ENCODE measurements at places on chromosomes 6 and 20.

DNA sequence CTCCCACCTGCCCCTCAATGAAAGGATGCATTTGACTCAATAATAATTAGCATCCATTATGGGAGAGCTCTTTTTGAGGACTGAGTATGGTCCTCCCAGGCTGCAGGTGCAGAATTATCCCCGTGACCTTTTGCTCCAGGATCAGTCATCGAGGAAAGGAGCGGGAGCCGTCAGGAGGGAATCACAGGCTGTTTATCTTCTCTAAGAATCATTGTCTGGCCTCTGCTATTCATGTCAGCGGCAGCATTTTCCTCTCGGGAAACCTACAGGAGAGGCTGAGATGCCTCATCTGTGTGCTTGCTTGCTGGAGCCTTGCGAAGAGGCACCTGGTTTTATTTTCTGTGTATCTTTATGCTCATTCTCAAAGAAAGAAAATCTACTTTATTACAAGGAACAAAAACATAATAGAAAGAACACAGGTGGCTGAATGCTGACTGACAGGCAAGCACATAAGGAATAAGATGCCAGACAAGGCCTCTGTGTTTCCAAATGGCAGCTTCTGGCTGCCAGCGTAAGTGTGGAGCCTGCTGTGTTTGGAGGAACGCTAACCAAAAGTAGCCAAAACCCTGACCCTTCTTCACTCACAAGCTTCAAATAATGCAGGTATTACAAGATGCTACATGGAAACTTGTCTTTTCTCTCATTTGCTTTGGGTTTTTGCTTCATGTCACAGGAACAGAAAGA is 539.1 kb upstream of the MARCKS start:
- DNase-seq, result no peak

DNA sequence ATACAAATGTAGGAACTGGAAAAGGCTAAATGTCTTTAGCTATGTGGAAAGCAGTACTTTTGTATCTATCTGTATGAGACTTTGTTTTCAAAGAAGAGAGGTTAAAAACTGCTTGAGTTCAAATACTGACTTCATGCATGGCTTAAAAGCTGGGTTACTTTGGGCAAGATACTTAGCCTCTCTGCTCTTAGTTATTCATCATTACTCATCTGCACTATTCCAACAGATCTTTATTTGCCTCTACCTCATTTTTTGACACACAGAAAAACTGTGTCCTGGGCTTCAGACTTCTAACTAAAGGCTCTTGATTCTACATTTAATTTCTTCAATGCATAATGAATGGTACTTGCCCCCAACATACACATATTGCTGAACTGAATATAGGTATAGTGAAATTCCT is 114.8 kb downstream of the DST start:
- no peak for DNase-seq

DNA sequence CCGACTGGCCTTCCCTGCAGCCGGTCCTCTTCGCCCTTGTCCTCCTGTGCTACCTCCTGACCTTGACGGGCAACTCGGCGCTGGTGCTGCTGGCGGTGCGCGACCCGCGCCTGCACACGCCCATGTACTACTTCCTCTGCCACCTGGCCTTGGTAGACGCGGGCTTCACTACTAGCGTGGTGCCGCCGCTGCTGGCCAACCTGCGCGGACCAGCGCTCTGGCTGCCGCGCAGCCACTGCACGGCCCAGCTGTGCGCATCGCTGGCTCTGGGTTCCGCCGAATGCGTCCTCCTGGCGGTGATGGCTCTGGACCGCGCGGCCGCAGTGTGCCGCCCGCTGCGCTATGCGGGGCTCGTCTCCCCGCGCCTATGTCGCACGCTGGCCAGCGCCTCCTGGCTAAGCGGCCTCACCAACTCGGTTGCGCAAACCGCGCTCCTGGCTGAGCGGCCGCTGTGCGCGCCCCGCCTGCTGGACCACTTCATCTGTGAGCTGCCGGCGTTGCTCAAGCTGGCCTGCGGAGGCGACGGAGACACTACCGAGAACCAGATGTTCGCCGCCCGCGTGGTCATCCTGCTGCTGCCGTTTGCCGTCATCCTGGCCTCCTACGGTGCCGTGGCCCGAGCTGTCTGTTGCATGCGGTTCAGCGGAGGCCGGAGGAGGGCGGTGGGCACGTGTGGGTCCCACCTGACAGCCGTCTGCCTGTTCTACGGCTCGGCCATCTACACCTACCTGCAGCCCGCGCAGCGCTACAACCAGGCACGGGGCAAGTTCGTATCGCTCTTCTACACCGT is 6.1 kb downstream of the UBD start:
- DNase-seq, result no peak

- DNase-seq, result no peak
Observed at GRCh38 chr20:25221592-25222460, 26.1 kb upstream of the PYGB start.

- DNase-seq, result no peak
Observed at GRCh38 chr6:170188571-170189001, 102.3 kb downstream of the DLL1 start.

GRCh38 chr6:2063547-2063946 is 181.9 kb downstream of the GMDS start:
- no peak for DNase-seq

- no peak for DNase-seq
Observed at GRCh38 chr6:140346428-140346827, 972.0 kb upstream of the CITED2 start.

DNA sequence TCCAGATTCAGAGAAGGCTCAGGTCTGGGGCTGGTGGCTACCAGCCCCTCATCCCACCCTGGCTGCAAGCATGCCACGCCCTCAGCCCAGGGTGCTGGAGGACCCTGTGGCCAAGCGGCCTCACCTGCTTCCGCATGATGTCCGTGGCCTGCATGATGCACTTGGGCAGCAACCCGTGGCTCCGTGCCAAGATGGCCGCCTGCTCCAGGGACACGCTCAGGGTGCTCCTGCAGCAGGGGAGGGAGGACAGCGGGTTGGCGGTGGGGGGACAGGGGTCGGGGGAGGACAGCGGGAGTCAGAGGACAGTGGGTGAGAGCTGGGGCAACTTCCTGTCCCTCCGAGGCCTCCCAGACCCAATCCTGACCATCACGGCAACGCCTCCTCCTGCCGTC is 200.1 kb downstream of the PREX1 start:
- no peak for DNase-seq

DNA sequence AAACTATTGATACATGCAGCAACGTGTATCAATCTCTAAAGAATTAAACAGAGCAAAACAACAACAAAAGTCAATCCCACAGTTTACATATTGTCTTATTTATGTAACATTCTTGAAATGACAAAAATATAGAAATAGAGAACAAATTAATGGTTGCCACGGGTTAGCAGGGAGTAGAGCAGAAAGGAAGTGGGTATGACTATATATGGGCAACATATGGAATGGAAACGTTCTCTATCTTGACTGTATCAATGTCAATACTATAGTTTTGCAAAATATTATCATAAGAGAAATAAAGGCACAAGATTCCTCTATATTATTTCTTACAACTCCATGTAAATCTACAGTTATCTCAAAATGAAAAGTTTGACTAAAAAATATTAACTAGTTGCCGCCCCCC is 12.8 kb downstream of the AK9 start:
- no peak for DNase-seq

DNA sequence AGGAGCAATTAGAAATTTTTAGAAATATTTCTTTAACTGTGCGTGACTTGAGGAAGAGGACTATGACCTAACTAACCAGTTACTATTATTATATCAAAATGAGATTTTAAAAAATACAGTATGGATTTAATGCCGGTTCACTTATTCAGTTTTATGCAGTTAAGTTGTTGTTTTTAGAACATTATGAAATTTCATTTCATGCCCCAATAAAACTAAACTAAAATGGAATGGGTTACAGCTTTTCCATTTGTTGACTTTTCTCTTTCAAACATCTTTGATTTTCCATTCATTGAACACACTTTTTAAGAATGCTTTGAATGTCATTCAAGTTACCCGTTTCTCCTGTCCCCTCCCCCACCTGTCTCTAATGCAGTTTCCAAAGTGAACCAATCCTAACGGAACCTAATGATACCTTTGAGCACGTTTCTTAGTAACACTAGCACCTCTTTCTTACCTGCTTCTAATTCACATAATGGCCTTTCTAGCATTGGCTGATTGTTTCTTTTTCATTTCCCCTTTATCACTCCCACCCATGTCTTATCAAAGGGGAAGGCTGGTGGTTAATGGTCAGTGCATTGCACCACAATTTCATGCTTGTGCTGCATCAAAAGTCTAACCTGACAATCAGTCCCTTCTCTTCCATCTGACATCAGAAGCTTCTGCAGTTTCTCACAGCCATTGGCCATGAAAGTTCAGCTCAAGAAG is 262.2 kb upstream of the TAB2 start:
- no peak for DNase-seq

- no peak for DNase-seq
Observed at GRCh38 chr6:104506429-104506828, 353.3 kb downstream of the HACE1 start.

- DNase-seq, result no peak
Observed at GRCh38 chr6:14957355-14958059, 288.4 kb upstream of the JARID2 start.

- DNase-seq, result peak; percentile 48
Observed at GRCh38 chr20:3101737-3102574, 17.4 kb upstream of the AVP start.

DNA sequence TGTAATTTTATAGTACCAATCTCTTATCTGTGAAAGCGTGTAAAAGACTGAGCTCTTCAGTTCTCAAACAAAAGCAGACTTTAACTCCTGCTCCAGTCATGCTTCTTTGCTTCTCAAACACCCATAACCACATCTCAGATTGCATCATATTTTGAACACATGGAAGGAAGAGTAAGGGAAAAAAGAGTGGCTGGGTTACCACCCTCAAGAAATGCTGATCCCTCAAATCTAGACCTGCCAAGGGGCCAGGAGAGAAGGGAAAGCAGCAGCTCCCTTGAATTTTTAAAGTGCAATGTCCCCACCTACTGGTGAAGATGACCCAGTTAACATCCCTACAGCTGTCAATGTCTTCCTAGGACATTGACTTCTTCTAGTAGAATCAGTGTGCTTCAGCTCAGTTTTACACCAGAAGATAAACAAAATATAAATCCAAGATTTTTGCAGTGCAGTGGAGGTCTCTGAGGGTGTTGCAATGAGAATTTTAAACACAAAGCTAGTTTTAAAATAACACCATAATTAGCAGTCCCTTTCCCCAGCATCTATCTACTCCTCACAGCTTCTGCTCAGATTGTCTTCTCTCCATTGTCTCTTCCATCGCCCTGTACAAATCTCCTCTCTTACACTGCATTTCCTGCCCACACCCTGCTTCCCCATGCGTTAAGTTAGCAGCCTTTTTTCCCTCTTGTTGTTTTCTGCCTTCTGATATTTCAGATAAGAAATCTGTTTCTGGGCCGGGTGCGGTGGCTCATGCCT is 22.6 kb upstream of the HLA-DQB2 start:
- peak; percentile 12 for DNase-seq

DNA sequence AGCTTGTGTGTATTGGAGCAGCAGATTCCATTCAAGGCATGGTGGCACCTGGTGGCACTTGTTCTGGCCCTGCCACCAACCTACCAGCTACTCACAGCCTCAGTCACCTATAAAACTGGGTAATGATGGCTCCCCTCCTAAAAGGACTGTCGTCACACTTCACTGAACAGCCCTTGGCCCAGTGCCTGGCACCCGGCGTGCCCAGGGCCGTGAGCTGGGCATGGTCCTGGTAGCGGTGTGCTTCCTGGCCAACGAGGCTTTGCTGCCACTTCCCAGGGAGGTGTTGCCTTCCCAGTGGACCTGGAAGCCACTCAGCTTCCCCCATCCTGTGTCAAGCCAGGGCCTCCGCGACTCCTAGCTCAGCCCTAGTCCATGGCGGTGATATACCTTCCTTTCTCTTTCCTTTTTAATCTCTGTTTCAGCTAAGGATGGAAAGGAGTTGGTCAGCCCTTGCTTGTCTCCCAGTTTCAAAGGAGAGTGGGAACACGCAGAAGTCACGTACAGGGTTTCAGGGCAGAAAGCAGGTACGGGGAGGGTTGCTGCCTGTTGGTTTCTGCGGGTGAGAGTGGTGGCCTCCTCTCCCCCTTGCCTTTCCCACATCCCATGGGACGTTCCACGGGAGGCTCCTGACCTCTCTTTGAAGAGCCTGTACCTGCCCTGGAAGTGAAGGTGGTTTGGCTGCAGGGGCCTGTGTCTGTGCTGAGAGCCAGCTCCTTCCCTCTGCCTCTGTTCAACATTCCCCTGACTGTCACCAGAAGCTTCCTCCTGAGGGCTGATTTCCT is 25.5 kb downstream of the ENTPD6 start:
- DNase-seq, result no peak

GRCh38 chr20:53091789-53092188 is 119.6 kb downstream of the TSHZ2 start:
- no peak for DNase-seq

- no peak for DNase-seq
Observed at GRCh38 chr6:134063121-134063965, 10.9 kb upstream of the SLC2A12 start.

DNA sequence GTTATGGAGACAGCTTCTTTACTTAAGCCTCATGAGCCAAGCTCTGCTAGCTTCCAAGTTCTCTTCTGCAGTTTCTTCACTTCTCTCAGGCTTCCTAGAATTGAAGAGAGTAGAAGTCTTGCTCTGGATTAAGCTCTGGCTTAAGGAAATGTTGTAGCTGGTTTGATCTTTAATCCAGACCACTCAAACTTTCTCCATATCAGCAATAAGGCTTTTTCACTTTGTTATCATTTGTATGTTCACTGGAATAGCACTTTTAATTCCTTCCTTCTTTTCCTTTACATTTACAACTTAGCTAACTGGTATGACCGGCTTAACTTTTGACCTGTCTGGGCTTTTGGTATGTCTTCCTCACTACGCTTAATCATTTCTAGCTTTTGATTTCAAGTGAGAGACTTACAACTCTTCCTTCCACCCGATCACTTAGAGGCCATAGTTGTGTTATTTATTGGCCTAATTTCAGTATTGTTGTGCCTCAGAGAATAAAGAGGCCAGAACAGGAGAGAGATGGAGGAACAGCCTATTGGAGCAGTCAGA is 236.6 kb upstream of the BMP2 start:
- DNase-seq, result no peak

GRCh38 chr20:23541776-23542175 is 26.5 kb downstream of the CST9L start:
- DNase-seq, result no peak

DNA sequence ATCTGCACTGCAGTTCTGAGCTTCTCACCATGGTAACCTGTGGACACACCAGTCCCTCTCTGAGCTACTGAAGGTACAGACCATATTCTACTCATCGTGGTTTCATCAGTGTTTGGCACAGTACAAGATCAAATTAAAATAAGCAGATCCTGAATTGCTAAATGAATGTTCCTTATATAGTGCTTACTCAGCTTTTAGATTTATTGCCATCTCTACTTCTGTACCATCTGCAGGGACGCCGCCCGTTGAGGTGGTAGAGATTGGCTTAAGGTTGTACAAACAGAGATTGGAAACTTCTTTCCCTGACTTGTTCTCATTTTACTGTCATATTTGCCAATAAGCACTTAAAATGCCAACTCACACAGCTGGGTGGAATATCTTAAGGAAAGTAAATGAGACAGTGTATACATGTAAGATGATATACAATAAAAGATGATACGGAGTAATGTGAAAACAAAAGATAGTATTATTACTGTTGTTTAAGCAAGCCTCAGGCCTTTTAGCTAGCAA is 223.4 kb upstream of the FOXQ1 start:
- DNase-seq, result no peak

Data from naive thymus-derived CD8-positive, alpha-beta T cell (primary cell).